ENCODE measurements at places on chromosomes 2 and 18.

- H3K36me3 ChIP-seq, result no peaks in the 10 kb centered on the region
- H3K4me3 ChIP-seq, result no peak overlapping the region
- peaks cover 29% of the 10 kb centered on the region for H3K27me3 ChIP-seq
- H3K27ac ChIP-seq, result no peak overlapping the region
- DNase-seq, result no peak
Observed at GRCh38 chr2:39504790-39505335, 67.8 kb upstream of the MAP4K3 start.

DNA sequence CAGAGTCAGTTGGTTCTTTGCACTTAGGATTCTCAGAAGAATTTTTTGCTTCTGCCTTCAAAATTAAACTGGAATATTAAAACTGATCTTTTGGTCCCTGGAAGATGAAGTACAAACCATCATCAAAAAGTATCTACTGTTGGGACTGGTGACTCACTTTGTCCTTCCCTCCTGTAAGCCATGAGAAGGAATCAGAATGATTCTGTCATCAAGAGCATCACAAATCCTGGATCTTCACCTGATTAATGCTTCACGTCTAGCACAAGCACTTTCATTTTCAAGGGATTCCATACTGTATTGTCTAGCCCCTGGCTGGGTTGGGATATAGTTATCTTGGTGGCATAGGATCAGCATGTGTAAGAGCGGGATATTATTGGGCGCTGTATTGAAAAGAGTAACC, 69.3 kb upstream of the CYP1B1 start:
- H3K4me3 ChIP-seq, result no peak overlapping the region
- DNase-seq, result no peak
- H3K36me3 ChIP-seq, result no peaks in the 10 kb centered on the region
- peaks cover 21% of the 10 kb centered on the region for H3K27me3 ChIP-seq

GRCh38 chr18:8724452-8724851, 19.1 kb downstream of the MTCL1 start:
- no peak overlapping the region for H3K4me3 ChIP-seq
- H3K4me1 ChIP-seq, result peaks cover 1% of the 10 kb centered on the region
- no peak for DNase-seq
- H3K27ac ChIP-seq, result no peak overlapping the region
- no peaks in the 10 kb centered on the region for H3K36me3 ChIP-seq
- peaks cover 2% of the 10 kb centered on the region for H3K27me3 ChIP-seq

- H3K27ac ChIP-seq, result no peak overlapping the region
- H3K4me1 ChIP-seq, result no peaks in the 10 kb centered on the region
- H3K27me3 ChIP-seq, result no peaks in the 10 kb centered on the region
- peak; percentile 50 for DNase-seq
- H3K36me3 ChIP-seq, result no peaks in the 10 kb centered on the region
Observed at GRCh38 chr18:11310476-11311086, 161.2 kb upstream of the PIEZO2 start.

DNA sequence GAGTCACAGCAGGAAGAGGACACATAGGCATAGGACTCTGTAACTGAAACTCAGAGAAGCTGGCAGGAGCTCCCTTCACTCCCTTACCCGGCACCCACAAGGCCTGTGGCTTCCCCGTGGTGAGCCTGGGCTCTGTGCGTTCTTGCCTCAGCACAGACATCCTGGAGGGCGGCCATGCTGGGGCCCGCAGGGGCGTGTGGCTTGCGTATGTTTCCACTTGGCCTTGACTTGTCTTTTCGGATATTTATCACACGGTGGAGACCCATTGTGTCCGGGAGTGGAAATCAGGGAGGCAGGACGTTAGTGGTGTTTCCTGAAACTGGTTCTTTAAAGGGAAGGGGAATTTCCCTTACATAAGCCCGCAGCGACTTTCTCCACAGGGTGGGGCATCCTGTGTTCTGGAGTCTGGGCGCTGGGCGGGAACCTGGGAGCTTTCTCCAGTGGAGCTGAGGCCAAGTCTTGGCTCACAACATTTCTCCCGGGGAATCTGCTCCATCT, 49.9 kb upstream of the EML6 start:
- no peak overlapping the region for H3K4me3 ChIP-seq
- peak; percentile 69 for DNase-seq
- no peak overlapping the region for H3K27ac ChIP-seq
- peaks cover 30% of the 10 kb centered on the region for H3K4me1 ChIP-seq
- peaks cover 16% of the 10 kb centered on the region for H3K36me3 ChIP-seq
- H3K27me3 ChIP-seq, result peaks cover 49% of the 10 kb centered on the region

DNA sequence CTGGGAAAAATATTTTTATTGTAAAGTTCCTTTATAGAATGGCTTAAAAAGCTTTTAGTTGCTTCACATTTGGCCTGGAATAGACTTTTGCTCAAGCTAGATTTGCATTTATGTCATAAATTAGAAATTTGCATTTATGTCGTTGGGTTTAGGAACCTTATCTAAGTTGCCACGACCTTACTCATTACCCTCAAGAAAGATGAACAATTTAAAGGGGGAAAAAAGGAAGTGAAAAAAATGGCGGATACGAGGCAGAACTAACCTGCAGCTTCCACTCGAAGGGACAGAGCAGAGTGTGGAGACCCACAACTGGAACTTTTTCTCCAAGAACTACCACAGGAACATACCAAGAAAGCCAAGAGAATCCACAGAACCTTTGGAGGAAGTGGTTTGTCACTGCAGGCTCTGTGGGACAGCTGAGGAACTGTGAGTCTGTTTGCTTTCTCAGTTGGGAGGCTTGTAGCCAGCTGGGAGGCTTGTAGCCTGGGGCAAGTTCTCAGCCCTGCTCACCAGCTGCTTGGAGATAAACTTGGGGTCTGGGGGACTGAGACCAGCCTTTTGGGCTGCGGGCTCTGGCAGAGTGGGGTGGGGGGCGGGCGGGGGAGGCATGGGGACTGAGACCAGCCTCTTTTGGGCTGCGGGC, 349.9 kb upstream of the MEIS1 start:
- no peak for DNase-seq
- H3K4me3 ChIP-seq, result no peak overlapping the region
- H3K27me3 ChIP-seq, result no peaks in the 10 kb centered on the region

- peaks cover 2% of the 10 kb centered on the region for H3K4me1 ChIP-seq
- H3K36me3 ChIP-seq, result peaks cover 34% of the 10 kb centered on the region
- no peak overlapping the region for H3K4me3 ChIP-seq
Observed at GRCh38 chr2:165895974-165896373, 57.6 kb downstream of the TTC21B start.

DNA sequence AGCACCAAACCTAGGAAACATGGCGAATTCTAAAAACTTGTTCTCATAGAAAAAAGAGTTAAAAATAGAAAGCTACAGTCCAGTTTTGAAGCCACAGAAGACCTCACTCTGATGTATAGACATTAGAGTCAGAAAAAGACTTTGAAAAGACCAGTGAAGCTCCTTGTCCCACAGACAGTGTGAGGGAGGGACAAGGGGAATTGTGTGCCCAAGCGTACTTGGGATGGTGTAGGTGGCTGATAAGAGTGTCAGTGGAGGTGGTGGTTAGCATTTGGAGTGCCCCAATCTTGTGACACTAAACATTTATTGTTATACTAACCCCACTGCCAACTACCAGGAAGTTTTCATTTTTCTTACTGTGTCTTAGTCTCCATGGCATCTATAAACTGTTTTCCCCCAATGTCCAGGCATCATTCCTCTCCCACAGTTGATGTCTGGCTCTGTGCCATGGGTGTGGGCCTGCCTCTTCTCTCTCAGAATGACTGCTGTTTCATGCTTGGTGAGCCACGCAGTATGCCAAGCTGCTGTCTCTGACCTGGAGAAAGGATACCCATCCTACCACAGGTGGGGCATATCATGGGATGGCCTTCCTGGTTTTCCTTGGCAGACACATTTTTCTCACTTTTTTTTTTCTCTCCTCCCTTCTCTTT, 161.4 kb downstream of the RPIA start:
- no peak overlapping the region for H3K4me3 ChIP-seq
- H3K27me3 ChIP-seq, result peaks cover 29% of the 10 kb centered on the region
- H3K27ac ChIP-seq, result no peak overlapping the region
- no peak for DNase-seq

DNA sequence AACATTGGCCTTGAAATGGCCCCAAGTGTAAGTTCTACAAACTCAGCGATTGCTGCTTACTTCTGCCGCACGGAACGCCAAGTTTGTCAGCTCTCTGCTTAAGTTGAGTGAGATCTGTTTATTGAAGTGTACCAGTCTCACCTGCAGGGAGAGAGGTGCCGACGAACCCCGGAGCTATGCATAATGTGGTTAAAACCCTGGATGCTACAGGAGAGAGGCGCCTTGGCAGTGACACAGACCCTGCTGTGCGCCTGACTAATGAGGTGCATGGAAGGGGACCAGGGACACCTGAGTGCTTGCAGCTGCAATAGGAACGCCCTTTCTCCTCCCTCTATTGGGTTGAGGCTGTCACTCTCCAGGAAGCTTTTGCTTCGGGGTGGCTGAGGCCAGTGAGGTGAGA, 979 bp downstream of the SLC9A2 start:
- H3K4me1 ChIP-seq, result peaks cover 11% of the 10 kb centered on the region
- no peaks in the 10 kb centered on the region for H3K36me3 ChIP-seq
- peaks cover 71% of the 10 kb centered on the region for H3K27me3 ChIP-seq
- no peak overlapping the region for H3K27ac ChIP-seq

DNA sequence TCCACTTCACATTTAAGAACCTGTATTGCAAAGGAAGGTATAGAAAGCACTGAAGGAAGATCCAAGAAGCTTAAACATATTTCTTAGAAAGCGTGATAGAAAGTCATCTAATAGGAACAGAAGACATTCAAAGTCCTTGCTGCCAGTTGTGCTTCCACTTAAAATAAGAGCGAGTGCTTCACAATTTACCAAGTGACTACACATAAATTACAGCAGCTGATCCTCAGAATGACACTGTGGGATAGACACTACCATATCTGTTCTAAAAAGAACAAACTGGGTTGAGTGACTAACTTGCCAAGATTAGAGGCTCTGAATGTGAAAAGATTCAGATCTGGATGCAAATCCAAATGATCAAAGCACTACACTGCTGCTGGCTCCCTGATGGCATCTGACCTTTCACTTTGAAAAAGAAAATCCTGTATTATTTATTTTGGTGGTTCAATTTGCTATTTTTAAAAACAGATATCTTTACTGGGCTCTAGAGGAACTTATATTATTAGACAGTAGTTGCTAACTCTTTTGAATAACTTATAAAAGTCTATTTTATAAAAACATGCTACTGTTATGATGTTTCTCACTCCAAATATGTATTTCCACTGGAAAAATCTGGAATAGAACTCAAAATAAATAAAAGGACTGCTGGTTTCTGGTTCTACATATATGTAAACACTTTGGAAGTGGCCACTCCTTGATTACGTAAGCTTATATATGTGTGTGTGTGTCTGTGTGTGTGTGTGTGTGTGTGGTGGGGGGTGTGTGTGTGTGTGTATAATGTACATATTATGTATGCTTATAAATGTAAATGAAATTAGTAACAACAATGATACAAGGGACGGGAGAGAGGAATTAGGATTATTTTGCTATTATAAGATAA, 57.4 kb downstream of the KIDINS220 start:
- no peak for DNase-seq
- no peak overlapping the region for H3K27ac ChIP-seq
- H3K4me1 ChIP-seq, result no peaks in the 10 kb centered on the region
- no peak overlapping the region for H3K4me3 ChIP-seq
- no peaks in the 10 kb centered on the region for H3K27me3 ChIP-seq
- H3K36me3 ChIP-seq, result peaks cover 40% of the 10 kb centered on the region

DNA sequence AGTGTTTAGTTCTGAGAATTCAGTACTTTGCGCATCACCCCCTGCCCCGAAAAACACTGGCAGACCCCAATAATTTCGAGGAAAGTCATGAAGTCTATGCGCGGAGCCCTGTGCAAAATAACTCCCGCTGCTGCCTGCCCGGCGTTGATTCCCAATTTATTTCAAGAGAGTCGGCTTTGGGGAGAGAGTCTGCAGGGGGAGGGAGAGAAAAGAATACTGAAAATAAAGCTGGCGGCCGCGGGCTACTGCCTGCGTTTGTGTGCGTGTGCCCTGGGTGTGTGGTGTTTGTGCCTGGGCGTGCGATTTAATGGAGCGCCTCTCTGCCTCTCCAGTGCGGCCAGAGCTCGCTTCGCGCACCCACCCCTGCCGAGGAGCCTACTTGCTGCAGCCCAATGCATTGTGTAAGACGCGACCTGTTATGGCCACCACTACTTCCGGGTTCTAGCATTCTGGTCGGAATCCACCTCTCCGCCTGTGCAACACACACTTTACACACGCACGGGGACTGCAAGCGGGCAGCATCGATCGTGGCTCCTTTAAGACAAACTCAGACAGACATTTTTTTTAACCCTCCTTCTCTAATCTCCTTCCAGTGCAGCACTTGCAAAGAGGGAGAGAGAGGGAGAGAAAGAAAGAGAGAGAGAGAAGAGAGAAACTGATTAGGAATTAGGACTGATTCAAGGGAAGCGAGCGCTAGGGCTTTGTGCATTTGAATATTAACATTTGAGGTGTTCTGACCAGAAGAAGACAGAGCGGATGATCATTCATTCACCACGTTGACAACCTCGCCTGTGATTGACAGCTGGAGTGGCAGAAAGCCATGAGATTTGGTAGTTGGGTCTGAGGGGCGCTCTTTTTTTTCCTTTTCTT, at the start of gene MEIS1:
TSS of gene MEIS1 (plus strand) at position 447 of the 870 bp plus-strand sequence. CDS start 732 bp downstream, outside the sequence.
- peak; percentile 72 for DNase-seq
- peaks cover 3% of the 10 kb centered on the region for H3K36me3 ChIP-seq
- no peak within 1 kb of the TSS for H3K27ac ChIP-seq
- peaks cover 26% of the 10 kb centered on the region for H3K4me1 ChIP-seq

DNA sequence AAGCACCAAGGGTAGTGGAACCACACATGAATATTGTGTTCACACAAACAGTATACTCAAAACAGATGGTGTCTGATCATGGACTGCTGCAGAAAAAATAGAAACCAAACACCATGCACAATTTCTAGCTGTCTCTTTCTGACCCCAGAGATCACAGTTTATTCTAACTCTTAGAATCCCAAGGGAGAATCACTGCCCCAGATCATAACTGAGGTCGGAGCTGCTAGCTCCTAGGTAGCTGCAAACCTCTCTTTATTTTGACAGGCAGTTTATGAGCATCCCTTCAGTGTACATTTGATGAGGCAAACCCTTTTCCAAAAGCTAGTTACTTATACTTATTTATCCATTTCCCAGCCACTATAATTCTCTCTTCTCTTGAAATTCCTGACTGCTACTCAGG, 439.1 kb upstream of the HNMT start:
- no peaks in the 10 kb centered on the region for H3K27me3 ChIP-seq
- no peak overlapping the region for H3K4me3 ChIP-seq

- H3K4me1 ChIP-seq, result peaks cover 2% of the 10 kb centered on the region
- DNase-seq, result no peak
- no peak overlapping the region for H3K4me3 ChIP-seq
- peaks cover 12% of the 10 kb centered on the region for H3K27me3 ChIP-seq
Observed at GRCh38 chr18:58580078-58580477, 48.8 kb downstream of the ALPK2 start.

- H3K4me1 ChIP-seq, result no peaks in the 10 kb centered on the region
- H3K27ac ChIP-seq, result no peak overlapping the region
Observed at GRCh38 chr2:72993147-72993932, 76.0 kb downstream of the EMX1 start.

GRCh38 chr18:34740101-34740500, 30.0 kb downstream of the DTNA start:
- no peak for DNase-seq
- H3K4me1 ChIP-seq, result no peaks in the 10 kb centered on the region
- H3K27me3 ChIP-seq, result peaks cover 4% of the 10 kb centered on the region
- no peak overlapping the region for H3K27ac ChIP-seq
- H3K4me3 ChIP-seq, result no peak overlapping the region

Measured in activated CD8-positive, alpha-beta memory T cell treated with anti-CD3 and anti-CD28 coated beads, Interleukin-2, amount 10 ng/mL, durations not matched to agents 7 days and 5 days (primary cell).